CD4-positive, CD25-positive, alpha-beta regulatory T cell (primary cell): ENCODE measurements at places on chromosomes 13 and 19. TPM values are rescaled to one million over a fixed set of nuclear protein-coding genes. Genes with fewer than 3 reads are reported as not detected.

GRCh38 chr13:50107205-50107604 is 92.0 kb downstream of the KCNRG start:
- DNase-seq, result no peak

GRCh38 chr13:31351376-31351775 is 151.6 kb downstream of the B3GLCT start:
- no peak for DNase-seq

NACC1 gene
- 0.71 TPM for polyA plus RNA-seq

- DNase-seq, result no peak
Measured at GRCh38 chr19:10454267-10454666, 33.9 kb downstream of the PDE4A start.

- DNase-seq, result peak; percentile 29
Measured at GRCh38 chr13:49444524-49445395, 686 bp downstream of the SETDB2 start.

ZNF547 gene
- not detected for polyA plus RNA-seq

ZNF333 gene
- 8.1 TPM for polyA plus RNA-seq

FFAR1 gene
- not detected for polyA plus RNA-seq

DNA sequence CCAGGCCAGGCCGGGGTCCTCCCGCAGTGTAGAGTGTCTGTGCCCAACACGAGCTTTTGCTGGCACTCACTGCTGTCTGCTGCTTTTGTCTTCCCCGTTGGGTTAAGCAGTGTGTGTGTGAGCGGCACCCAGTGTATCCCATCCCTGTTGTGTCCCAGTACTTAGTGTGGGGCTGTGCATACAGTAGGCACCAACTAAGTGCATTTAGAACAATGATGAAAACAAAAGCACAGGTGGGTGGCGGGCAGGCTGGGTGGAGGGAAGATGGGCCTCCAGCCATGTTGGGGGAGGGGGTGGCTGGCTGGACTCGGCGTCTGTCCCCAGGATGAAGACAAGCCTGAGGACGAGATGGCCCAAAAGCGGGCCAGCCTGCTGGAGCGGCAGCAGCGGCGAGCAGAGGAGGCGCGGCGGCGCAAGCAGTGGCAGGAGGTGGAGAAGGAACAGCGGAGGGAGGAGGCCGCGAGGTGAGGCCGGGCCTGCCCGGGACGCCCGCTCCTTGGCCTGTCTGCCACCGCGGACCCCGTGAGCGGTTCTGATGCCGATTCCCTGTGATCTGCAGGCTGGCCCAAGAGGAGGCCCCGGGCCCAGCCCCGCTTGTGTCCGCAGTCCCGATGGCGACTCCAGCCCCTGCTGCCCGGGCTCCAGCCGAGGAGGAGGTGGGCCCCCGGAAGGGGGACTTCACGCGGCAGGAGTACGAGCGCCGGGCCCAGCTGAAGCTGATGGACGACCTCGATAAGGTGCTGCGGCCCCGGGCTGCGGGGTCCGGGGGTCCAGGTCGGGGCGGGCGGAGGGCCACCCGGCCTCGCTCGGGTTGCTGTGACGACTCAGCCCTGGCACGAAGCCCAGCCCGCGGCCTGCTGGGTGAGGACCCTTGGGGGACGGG is 14.2 kb downstream of the XAB2 start:
- DNase-seq, result no peak

RASGRP4 gene
- polyA plus RNA-seq, result 1.6 TPM

DNA sequence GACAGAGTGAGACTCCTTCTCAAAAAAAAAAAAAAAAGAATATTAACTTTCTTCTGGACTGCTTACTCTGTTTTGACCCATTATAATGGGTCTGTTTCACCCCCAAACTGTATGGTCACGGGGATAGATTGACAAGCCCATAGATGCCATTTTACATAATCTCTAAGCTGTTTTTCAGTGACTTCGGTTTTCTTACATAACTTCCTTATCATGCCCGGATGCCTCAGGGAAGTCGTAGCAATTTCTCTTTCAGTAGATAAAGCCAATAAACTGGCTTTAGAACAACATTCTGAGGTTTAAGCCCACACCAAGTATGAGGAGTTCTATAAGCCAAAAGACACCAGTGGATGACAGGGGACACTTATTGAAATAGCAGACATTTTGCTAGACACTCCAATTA is 5.9 kb upstream of the ZNF254 start:
- DNase-seq, result no peak

GRCh38 chr19:3852614-3853254 is 16.1 kb downstream of the ZFR2 start:
- peak; percentile 19 for DNase-seq

DNA sequence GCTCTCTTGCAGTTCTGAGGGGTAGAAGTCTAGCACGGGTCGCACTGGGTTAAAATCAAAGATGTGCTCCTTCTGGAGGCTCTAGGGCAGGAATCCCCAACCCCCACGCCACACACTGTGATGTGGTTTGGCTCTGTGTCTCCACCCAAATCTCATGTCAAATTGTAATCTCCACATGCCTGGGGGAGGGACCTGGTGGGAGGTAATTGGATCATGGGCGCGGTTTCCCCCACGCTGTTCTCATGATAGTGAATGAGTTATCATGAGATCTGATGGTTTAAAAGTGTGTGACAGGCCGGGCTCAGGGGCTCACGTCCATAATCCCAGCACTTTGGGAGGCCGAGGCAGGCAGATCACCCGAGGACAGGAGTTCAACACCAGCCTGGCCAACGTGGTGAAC is 26.6 kb upstream of the CALM3 start:
- peak; percentile 79 for DNase-seq

- no peak for DNase-seq
Measured at GRCh38 chr13:71082631-71083030, 784.4 kb downstream of the DACH1 start.

CYP2F1 gene
- not detected for polyA plus RNA-seq

GRCh38 chr13:46575818-46576221 is 22.9 kb downstream of the LRCH1 start:
- no peak for DNase-seq

- no peak for DNase-seq
Measured at GRCh38 chr19:5850743-5851293, 431 bp downstream of the FUT3 start.

PSG4 gene
- not detected for polyA plus RNA-seq

- DNase-seq, result no peak
Measured at GRCh38 chr13:99821741-99822140, 149.8 kb downstream of the ZIC5 start.

GRCh38 chr19:55418185-55418584 is 10.6 kb upstream of the UBE2S start:
- DNase-seq, result peak; percentile 52

YJEFN3 gene
- polyA plus RNA-seq, result not detected

DNA sequence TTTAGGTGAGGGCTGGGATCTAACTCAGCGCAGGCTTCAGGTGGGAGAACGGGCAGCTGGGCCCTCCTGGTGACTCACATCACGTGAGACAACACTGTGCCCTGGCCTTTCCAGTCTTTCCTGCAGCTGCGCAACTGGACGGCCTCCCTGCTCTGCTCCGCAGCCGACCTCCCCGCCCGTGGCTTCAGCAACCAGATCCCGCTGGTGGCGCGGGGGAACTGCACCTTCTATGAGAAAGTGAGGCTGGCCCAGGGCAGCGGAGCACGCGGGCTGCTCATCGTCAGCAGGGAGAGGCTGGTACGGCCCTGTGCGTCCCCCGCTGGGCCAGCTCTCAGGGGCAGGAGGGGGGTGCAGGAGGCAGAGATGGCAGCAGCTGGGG is 8.8 kb downstream of the SPPL2B start:
- no peak for DNase-seq

LRCH1 gene
- polyA plus RNA-seq, result 2.6 TPM

DNA sequence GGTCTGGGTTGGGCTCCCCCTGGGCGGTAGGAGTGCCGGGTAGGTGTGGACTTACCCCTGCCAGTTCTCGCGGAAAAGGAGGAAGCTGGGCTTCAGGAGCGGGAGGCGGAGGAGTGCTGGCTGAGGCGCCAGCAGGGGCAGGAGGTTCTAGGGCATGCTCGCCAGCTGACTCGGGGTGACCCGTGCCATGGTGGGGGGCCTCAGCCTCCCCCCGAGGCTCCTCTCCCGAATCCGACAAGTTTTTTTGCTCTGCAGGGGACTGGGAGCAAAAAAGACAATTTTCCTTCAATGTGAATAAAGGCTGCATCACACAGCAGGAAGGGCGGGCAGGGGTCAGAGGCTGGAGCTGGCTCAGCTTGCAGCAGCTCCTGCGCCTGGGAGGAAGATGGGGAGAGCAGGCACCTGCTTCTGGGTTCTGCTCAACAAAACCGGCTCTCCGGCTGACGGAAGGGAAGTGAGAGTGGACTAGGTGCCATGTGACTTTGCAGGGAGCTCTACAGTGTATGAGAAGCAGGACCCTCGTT is 26.5 kb downstream of the RANBP3 start:
- DNase-seq, result no peak

ZNF573 gene
- polyA plus RNA-seq, result 15.0 TPM

DNA sequence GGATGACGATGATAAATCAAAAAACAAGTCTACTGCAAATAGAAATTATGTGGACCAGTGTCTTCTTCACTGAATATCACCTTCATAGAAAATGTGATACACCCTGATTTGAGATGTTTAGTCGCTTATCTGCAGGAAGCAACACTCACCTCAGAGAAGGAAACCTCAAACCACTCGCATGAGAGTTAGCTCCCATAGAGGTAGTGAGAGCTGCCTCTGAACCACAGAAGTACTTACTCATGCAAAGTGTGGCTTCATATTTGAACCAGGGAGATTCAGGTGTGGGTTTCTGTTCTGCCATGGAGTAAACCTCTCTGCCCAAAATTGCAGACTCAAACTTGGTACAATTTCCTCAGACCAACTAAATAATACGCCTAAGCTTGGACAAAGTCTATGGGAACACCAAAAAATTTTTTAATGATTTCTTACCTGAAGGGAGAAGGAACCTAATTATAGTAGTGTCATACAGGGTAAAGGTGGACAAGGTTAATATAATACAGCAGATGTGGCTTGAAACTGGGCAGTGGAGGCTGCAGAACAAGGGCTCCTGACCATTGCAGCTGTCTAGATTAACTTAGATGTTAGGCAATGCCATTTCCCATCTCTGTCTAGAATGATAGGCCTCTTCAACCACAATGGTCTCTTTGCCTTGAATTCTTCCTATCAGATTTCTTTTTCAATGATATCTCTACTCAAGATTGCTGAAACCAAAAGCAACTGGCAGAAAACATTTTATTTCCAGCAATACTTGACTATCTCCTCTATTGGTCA is 29.6 kb upstream of the RCBTB2 start:
- peak; percentile 97 for DNase-seq

GRCh38 chr13:44436589-44437337 is 63.1 kb downstream of the SERP2 start:
- peak; percentile 27 for DNase-seq

MEIOSIN gene
- not detected for polyA plus RNA-seq

LCP1 gene
- 831 TPM for polyA plus RNA-seq

GRCh38 chr13:34879851-34880250 is 62.2 kb upstream of the NBEA start:
- no peak for DNase-seq

ZNF284 gene
- 0.56 TPM for polyA plus RNA-seq

RGL3 gene
- not detected for polyA plus RNA-seq

GPX4 gene
- 367 TPM for polyA plus RNA-seq

PLPPR2 gene
- 2.4 TPM for polyA plus RNA-seq

- no peak for DNase-seq
Measured at GRCh38 chr13:97380696-97381095, 53.3 kb upstream of the RAP2A start.
